ENCODE measurements at places on chromosomes 2 and 18.

- no peak for DNase-seq
Observed at GRCh38 chr2:63834401-63834800, 7.3 kb upstream of the UGP2 start.

- DNase-seq = peak; percentile 22
Observed at GRCh38 chr2:232411901-232412629, 5.4 kb downstream of the ALPG start.

GRCh38 chr2:64632835-64633819 lies 20.6 kb downstream of the SERTAD2 start:
- DNase-seq = no peak

DNA sequence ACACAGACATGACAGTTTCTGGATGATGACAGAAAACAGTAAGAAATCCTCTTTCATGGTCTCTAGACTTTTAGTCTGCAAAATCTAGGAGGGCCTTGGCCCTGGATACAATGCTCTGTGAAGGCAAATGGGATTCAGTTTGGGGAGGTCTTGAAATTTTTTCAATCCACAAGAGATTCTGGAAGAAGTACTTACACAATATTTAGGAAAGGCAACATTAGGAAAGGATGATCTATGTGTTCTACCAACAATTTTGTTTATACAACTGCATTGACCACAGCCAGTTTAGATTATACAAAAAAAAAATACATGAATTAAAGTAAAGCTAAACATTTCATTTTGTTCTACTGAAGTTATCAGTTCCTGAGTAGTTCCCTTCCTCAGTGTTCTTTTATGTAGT lies 208.0 kb downstream of the SRBD1 start:
- no peak for DNase-seq

GRCh38 chr2:67574230-67574629 lies 177.1 kb downstream of the ETAA1 start:
- no peak for DNase-seq

- DNase-seq = no peak
Observed at GRCh38 chr2:136075476-136075875, 42.5 kb downstream of the CXCR4 start.

DNA sequence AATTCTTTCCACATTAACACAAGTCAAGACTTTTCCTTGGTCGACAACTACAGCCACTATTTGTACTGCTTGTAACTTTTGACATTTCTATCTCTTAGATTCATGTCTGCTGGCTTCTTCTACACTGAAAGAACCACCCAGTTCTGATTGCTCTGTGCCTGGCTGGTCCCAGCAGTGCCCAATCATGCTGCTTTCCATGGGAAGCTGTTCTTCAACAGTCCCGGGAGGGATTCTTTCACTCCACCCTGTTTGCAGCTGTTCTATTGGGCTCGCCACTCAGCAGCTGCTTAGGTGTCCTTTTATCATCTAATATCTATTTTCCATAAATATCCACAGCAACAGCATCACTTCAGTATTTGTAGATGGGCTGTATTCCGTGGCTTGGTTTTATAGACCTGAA lies 471.1 kb upstream of the SMIM21 start:
- DNase-seq = no peak

- no peak for DNase-seq
Observed at GRCh38 chr2:25029183-25029554, 12.7 kb upstream of the EFR3B start.

- no peak for DNase-seq
Observed at GRCh38 chr2:81734981-81735380, 1430.4 kb upstream of the LRRTM1 start.

DNA sequence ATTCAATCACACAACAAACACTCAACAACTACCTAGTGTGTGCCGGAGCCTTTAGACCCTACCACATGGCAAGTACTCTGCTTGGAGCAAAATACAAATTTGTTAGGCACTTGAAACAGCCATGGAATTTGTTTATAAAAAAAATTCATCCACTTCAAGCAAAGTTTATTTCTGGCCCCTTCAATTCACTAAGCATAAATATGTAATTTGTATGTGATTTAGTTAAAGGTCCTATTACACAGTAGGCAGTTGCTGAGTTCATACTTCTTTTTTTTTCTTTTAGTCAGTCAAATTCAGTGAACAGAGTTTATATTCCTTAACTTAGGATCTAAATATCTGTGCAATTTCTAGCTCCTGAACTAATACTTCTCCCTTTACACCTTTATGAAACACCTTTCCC lies 22.5 kb downstream of the GCFC2 start:
- no peak for DNase-seq

- DNase-seq = no peak
Observed at GRCh38 chr2:108810993-108811957, 24.7 kb downstream of the CCDC138 start.

GRCh38 chr2:237309011-237309410 lies 105.0 kb downstream of the COL6A3 start:
- no peak for DNase-seq

DNA sequence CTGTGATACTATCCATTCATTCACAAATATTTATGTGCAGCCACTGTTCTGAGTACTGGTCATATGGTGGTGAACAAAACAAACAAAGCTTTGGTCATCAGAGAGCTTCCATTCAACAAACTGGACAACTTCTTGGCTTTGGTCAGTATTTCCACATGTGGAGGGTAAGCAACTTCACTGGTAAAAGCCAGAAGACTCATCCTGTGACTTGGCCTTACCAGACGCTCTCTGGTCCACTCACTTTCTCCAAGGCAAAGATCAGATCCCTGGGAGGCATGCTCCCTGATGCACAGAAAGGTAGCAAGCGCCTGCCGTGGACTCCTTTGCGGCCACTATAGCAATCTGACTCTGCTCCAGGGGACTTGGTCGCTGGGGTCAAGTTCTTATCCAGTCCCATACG lies 179.5 kb downstream of the EN1 start:
- DNase-seq = no peak

DNA sequence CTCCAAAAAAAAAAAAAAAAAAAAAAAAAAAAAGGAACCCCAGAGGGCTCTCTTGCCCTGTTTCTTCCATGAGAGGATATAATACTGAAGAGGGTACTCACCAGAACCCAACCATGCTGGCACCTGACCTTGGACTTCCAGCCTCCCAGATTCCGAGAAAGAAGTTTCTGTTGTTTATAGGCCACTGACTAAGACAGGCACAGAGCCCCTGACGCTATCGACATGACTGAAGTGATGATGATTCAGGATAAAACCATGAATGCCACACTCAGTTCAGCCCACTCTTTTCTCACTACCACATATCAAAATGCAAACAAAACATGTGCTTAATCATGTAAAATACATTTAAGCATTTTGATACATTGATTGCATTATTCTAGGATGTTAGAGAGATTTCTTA lies 66.1 kb upstream of the CDCA7 start:
- no peak for DNase-seq

DNA sequence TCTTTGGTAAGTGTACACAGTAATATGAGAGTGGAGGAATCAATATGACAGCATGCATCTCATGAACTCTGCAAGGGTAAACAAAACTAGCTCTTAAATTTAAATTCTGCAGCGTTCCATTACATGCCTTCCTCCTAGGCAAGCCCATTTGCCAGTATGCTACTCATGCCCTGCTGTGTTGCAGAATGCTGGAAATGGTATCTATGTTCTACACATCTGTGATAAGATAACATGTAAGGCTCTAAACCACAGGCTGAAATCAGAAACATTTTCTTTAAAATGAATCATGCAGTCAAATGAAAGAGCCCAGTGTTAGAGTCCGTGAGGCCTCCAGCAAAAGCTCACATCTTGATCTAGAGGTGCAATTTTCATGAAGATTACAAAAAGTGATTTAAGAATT lies 112.8 kb upstream of the FN1 start:
- DNase-seq = no peak

GRCh38 chr2:154700136-154700535 lies 1.6 kb downstream of the KCNJ3 start:
- DNase-seq = no peak

DNA sequence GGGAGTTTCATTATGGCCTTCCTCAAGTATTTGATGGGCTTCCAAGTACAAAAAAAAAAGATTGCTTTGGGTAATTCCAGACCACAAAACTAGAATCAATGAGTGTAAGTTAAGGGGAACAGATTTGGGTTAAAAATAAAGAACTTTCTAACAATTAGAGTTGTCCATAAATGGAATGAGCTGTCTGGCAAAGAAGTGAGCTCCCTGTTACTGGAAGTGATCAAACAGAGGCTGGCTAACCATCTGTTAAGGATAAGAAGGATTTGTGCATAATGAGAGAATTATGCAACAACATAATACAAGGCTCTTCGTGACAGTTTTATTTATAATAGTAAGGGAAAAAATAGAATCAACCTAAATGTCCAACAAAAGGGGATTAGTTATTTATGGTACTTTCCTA lies 44.6 kb upstream of the ACVR1 start:
- DNase-seq = no peak

- DNase-seq = no peak
Observed at GRCh38 chr2:117996525-117996924, 17.3 kb downstream of the CCDC93 start.

GRCh38 chr18:6886797-6887330 lies 157.3 kb downstream of the ARHGAP28 start:
- no peak for DNase-seq

DNA sequence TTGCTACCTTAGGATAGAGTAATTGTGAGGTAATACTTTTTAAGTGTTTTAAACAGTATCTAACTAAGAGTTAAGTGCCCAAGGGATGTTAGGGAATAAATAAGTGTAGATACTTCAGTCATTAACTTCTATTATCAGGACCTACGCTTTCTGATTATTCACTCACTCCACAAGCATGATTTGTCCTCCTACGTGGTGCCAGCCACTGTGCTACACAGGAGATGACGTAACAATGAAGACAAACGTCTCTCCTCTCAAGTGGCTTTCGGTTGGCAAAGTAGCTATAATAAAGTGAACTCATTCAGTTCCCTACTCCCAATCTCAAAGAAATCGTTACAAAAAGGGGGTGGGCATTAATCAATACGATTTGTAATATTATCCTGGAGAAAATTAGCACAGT lies 100.9 kb upstream of the SETBP1 start:
- no peak for DNase-seq

GRCh38 chr2:158967731-158968395 lies 577 bp upstream of the TANC1 start:
- DNase-seq = peak; percentile 74

- DNase-seq = no peak
Observed at GRCh38 chr2:200212862-200213425, 93.5 kb upstream of the SPATS2L start.

GRCh38 chr18:6109743-6110142 lies 214.4 kb upstream of the TMEM200C start:
- DNase-seq = no peak

GRCh38 chr2:27211241-27211942 lies 449 bp upstream of the ATRAID start:
- DNase-seq = no peak

DNA sequence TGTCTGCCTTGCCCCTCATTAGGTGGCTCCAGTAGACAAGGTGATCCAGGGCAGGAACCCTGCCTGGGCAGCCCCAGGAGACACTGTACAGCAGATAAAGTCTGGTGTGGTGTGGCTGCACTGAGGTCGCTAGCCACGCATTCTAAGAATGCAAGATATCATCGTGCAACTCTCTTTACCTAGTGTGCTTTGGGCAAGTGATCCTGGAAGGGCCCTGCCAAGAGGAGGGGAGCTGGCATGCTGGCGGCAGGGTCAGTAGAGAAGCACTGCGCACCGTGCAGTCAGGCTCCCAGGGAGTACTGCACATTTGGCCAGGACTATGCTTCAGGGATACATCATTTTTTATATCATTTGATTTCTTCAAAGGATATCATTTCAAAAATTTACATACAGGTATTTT lies 195.3 kb upstream of the SMAD2 start:
- no peak for DNase-seq

- no peak for DNase-seq
Observed at GRCh38 chr2:121355488-121355887, 70.5 kb upstream of the TFCP2L1 start.

DNA sequence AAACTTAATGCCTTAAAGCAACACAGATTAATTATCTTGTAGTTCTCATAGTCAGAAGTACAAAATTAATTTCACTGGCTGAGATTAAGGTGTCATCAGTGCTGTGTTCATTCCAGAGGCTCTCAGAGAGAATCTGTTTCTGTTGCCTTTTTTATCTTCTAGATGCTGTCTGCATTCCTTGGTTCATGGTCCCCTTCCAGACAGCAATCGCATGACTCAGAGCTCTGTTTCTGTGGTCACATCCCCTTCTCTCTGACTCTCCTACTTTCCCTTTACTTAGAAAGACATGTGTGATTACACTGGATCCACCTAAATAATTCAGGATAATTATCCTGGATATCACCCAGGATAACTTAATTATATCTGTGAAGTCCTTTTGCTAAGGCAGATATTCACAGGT lies 148.6 kb downstream of the MAIP1 start:
- no peak for DNase-seq
